ENCODE measurements at places on chromosomes 4 and X. TPM values are rescaled to one million over a fixed set of nuclear protein-coding genes. Genes with fewer than 3 reads are reported as not detected.

USP17L26 gene
- not detected for total RNA-seq

DNA sequence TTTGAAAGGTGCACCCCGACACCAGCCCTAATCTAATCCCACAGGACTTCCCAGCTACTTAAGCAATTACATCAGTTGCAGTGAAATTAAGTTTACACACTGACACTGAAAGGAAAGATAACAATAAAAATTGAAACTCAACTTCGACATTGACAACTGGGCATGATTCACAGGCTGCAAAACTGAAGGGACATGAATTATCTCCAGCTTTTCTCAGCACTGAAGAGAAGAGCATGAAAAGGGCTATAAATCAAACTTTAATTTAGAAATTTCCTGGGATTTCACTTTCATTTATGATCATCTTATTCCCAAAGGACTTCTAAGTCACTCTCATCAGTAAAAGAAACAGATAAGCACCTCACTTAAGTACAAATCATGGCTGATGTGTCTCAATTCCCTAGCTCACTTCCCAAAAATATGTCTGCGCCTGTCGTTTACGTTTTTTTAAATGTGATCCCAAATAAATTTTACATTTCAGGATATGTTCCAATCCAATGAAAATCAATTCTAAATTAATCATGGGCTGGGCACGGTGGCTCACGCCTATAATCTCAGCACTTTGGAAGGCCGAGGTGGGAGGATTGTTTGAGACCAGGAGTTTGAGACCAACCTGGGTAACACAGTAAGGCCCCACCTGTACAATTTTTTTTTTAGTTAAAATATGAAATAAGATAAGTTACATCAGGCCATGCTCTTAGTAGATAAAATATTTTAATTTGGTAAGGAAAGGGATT is 134.4 kb upstream of the TBL1X start:
- no peaks in the 10 kb centered on the region for H3K4me1 ChIP-seq
- H3K36me3 ChIP-seq = no peaks in the 10 kb centered on the region
- no peak for DNase-seq
- H3K27me3 ChIP-seq = peaks cover 4% of the 10 kb centered on the region
- H3K27ac ChIP-seq = no peak overlapping the region
- H3K4me3 ChIP-seq = no peak overlapping the region

DNA sequence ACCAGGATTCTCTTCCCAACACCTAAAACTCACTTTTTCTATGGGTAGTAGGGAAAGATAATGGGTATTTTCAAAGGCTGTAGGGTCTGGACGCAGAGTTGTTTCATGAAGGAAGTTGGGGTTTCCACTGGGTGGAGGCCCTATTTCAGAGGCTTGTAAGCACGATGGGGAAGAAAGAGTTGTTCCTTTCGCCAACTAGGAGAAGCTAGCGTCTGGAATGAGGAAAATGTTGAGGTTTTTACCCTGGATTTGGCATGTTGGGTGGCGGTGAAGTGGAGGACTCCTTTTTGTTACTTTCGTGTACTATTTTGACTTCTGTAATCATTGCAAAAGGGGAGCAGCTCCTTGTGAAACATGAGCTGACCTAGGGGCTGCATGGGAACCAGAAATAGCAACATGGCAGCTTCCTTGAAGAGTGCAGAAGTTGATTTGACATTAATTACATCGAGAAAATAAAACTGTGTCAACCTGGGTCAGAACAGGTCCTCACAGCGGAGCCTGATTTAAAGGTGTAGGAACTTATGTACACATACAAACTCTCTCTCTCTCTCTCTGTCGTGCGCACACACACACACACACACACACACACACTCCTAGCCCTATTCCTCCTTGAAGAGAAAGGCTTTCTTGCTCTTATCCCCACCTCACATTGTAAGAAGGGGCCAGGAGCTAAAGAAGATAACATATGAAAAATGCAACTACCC is 19.1 kb downstream of the VSIG4 start:
- H3K27me3 ChIP-seq = no peaks in the 10 kb centered on the region
- no peak overlapping the region for H3K27ac ChIP-seq
- no peak overlapping the region for H3K4me3 ChIP-seq
- DNase-seq = no peak
- no peaks in the 10 kb centered on the region for H3K4me1 ChIP-seq

DNA sequence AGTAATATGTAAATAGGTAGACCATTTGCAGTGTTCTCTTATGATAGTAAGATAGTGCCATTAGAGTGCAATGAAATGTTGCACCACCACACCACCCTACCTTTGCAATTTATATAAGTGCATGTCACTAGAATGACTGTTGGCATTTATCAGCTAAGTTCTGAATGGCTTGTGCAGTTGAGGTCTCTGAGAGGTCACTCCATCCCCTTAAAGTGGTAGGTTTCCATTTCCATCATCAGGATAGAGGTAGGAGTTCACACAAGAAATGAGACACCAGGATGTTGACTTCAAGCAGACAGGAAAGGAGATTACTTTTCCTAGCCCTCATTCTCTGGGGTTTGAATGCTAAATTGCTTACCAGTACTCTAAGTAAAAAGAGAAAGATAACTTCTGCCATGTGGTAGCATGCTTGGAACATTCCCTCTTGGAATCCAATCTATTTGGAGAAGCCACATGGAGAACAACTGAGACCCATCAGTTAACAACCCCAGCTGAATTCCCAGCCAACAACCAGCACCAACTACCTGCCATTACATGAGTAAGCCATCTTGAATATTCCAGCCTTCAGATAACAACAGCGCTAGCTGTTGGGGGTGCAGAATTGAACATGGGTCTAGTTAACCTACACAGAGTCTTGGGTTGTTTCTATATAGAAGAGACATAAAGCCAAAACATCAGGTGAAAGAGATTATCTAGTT is 6.7 kb upstream of the LRBA start:
- H3K36me3 ChIP-seq = no peaks in the 10 kb centered on the region
- H3K4me1 ChIP-seq = no peaks in the 10 kb centered on the region
- H3K27ac ChIP-seq = no peak overlapping the region
- no peak overlapping the region for H3K4me3 ChIP-seq
- H3K27me3 ChIP-seq = no peaks in the 10 kb centered on the region

DNA sequence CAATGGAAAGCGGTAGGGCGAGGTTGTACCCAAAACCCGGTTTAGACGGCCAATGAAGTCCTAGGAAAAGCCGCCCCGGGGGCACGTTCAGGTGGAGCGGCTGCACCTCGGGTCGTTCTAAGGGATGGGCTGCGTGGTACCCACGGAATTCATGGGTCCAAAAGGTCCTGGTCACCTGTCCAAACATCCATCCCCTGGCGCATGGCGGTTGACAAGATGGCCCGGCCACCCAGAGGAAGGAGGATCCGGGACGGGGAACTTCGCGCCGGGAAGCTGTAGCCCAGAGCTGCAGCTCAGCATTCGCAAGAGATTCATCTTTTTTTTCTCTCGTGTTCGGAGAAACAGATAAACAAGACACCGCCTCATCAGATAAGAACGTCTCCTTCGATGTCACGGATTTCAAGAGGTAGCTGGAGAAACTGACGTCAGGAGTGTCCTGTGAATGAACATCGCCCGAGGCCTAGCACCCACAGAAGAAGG is 10.9 kb downstream of the PITX2 start:
- peaks cover 19% of the 10 kb centered on the region for H3K27me3 ChIP-seq
- no peak overlapping the region for H3K27ac ChIP-seq
- H3K4me3 ChIP-seq = no peak overlapping the region
- H3K4me1 ChIP-seq = peaks cover 3% of the 10 kb centered on the region
- DNase-seq = no peak

GRCh38 chr4:153131596-153131995 is 72.6 kb upstream of the TRIM2 start:
- H3K27ac ChIP-seq = no peak overlapping the region
- H3K4me1 ChIP-seq = no peaks in the 10 kb centered on the region
- H3K27me3 ChIP-seq = no peaks in the 10 kb centered on the region
- no peak for DNase-seq
- no peaks in the 10 kb centered on the region for H3K36me3 ChIP-seq
- H3K4me3 ChIP-seq = no peak overlapping the region

DNA sequence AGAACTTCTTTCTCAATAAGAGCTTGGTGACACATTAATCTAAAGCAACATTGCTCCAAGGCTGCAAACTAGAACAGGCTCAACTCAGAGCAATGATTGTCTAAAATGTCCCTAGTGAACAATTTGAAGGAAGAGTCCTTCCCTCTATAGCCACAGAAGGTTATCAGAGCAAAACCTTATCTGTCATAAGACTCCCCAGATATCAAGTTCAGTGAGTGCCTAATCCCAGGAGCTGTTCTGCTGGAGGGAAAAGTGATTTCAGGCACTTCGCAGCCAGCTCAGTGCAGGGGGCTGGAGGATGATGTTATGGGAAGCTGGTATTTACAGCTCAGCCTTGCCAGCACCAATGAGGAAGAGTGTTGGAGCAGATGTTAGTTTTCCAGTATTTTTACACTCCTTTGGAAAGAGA is 497.5 kb downstream of the INPP4B start:
- no peak overlapping the region for H3K4me3 ChIP-seq
- no peak overlapping the region for H3K27ac ChIP-seq

ITM2A gene
- 63.4 TPM for total RNA-seq

DNA sequence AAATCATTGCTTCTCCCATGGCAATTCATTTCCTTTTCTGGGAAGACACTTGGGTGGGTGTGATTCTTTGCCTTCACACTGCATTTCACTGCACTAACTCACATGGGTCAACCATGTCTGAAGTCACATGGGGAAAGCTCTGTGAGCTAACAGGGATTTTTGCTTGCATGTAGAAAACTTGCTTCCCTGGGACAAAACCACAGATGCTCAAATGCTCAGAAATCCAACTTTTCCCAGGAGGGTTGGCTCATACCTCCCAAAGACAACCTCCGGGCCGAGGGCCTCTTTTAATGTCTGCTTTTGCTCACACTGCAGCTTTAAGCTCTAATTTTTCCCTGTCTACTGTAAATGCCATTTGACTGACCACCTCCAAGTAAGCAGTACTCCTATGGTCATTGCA is 1695.2 kb downstream of the STIM2 start:
- no peak for DNase-seq
- H3K27me3 ChIP-seq = no peaks in the 10 kb centered on the region
- no peak overlapping the region for H3K27ac ChIP-seq
- H3K4me3 ChIP-seq = no peak overlapping the region

DNA sequence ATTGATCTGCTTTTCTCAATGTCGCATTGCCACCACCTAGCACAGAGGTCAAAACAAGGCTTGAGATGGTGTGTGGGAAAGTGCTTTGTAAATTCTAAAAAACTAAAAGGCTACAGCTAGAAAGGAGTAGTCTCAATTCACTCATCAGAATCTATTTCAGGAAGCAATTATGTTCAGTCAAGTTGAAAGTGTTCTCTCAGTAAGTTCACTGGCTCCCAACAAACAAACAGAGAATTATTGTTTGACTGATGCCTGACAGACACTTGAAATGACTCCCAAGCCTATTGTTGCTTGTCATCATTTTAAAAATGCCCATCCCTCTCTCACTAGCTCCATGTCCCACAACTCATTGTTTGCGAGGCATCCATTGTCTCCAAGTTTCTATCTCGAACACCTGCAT is 419.6 kb upstream of the CPEB2 start:
- no peaks in the 10 kb centered on the region for H3K36me3 ChIP-seq
- no peak overlapping the region for H3K4me3 ChIP-seq
- no peak for DNase-seq
- H3K27me3 ChIP-seq = no peaks in the 10 kb centered on the region

DNA sequence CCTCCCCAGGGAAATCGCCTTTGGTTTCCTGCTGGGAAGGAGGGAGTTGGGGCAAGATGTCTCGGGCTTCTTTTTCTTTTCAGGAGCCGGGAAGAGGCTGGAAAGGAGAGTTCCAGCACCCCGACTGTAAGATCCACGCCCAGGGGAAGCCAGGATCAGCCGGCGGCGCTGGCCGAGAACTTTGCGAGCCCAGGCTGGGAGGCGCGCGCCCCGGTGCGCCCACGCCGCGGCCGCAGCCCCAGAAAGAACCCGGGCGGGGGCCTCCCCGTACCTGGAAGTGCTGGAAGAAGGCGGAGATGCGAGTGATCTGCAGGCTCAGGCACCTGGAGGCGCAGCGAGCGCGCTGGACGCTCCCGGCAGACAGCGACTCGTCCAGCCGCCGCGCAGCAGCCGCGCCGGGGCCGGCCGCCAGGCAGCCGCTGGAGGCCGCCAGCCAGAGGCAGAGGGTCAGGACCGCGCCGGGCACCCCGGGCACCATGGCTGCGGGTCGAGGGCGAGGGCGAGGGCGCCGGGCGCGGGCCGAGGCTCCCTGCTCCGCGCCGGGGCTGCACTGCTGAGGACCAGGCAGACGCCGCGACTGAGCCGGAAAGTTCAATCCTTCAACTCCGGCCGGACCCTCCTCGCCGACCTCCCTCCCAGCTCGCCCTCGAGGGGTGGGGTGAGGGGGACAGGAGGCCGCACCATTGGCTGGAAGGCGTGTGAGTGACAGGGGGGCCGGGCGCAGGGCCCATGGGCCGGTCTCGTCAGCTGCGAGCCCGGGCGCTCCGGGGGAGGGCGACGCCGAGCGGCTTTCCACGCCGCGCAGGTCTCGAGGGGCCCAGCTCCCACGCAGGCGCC is at the start of gene ANOS1:
Gene ANOS1 (minus strand): TSS at position 579 of the 837 bp plus-strand sequence. CDS start 101 bp downstream, at position 478.
- peak within 1 kb of the TSS; percentile 69 for H3K27ac ChIP-seq
- peak; percentile 86 for DNase-seq
- H3K36me3 ChIP-seq = no peaks in the 10 kb centered on the region
- H3K4me3 ChIP-seq = peak within 1 kb of the TSS; percentile 69
- H3K27me3 ChIP-seq = peaks cover 33% of the 10 kb centered on the region

TET2 gene
- 17.9 TPM for total RNA-seq

DNA sequence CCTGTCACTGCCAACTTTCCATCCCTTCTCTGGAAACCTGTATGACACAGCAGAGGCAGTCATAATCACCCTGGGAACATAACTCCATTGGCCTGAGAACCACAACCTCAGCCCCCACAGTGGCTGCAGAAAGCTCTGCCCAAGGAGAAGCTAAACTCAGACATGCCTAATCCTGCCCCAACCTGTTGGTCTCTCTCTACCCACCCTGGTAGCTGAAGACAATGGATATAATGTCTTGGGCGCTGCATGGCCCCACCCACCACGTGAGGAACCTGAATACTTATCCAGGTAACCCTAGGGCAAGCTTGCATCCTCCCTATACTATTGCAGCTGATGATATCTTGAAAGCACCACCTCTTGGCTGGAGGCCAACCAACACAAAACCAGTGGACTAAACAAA is 225.2 kb downstream of the TEX13C start:
- no peak overlapping the region for H3K4me3 ChIP-seq
- H3K36me3 ChIP-seq = no peaks in the 10 kb centered on the region
- H3K27ac ChIP-seq = no peak overlapping the region
- no peak for DNase-seq
- H3K4me1 ChIP-seq = no peaks in the 10 kb centered on the region

DNA sequence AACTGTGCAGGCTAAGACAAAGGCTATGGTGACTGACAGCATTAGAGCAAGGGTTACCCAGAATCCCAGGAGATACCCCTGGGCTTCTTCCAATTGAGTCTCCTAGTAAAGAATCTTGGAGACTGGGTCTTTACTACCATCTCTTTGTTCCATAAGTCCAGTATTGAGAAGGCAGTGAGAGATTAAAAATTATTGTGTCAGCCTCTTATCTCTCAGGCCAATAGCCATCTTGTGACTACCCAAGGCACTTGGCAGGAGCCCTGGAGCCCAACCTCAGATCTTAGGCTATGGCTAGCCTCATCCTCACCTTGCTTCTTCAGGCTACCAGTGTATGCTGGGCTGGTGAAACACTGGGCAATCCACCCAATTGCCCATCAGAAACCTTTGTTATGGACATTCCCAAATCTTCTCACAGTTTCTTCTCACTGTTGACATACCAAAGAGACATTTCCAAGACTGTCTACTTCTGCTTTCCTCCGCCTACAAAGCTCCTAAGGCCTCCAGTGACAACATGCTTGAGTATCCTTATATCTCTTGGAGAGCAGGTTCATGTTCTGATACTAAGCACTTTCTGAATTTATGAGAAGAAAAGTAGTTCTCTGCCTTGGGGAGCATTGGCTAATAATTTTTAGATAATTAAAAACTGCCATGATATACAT is 76.3 kb upstream of the STIM2 start:
- H3K27me3 ChIP-seq = no peaks in the 10 kb centered on the region
- H3K36me3 ChIP-seq = no peaks in the 10 kb centered on the region
- no peak overlapping the region for H3K27ac ChIP-seq
- H3K4me1 ChIP-seq = peaks cover 23% of the 10 kb centered on the region
- DNase-seq = no peak

SLC16A2 gene
- total RNA-seq = 1.7 TPM

Measured in psoas muscle (tissue), 8 donors.